ENCODE measurements at places on chromosomes 7 and 10. TPM values are rescaled to one million over a fixed set of nuclear protein-coding genes. Genes with fewer than 3 reads are reported as not detected.

Gene ARL5B
- total RNA-seq = 41.4 TPM

Gene C10orf105
- total RNA-seq = not detected

Gene ZNF239
- total RNA-seq = 4.1 TPM

Gene CDH23
- 2.0 TPM for total RNA-seq

Gene PAPSS2
- 4.7 TPM for total RNA-seq

Gene CDC14C
- not detected for total RNA-seq

Gene FAM25A
- not detected for total RNA-seq

GRCh38 chr7:37908221-37908788, 8.3 kb downstream of the SFRP4 start:
- H3K4me1 ChIP-seq = no peaks in the 10 kb centered on the region
- DNase-seq = no peak
- no peak overlapping the region for H3K4me3 ChIP-seq
- H3K27me3 ChIP-seq = no peaks in the 10 kb centered on the region

- peaks cover 2% of the 10 kb centered on the region for H3K27me3 ChIP-seq
- no peaks in the 10 kb centered on the region for H3K36me3 ChIP-seq
- peak overlapping the region; percentile 45 for H3K27ac ChIP-seq
- no peak overlapping the region for H3K4me3 ChIP-seq
These were observed 165.7 kb downstream of the CPEB3 start for GRCh38 chr10:92125144-92125543.

DNA sequence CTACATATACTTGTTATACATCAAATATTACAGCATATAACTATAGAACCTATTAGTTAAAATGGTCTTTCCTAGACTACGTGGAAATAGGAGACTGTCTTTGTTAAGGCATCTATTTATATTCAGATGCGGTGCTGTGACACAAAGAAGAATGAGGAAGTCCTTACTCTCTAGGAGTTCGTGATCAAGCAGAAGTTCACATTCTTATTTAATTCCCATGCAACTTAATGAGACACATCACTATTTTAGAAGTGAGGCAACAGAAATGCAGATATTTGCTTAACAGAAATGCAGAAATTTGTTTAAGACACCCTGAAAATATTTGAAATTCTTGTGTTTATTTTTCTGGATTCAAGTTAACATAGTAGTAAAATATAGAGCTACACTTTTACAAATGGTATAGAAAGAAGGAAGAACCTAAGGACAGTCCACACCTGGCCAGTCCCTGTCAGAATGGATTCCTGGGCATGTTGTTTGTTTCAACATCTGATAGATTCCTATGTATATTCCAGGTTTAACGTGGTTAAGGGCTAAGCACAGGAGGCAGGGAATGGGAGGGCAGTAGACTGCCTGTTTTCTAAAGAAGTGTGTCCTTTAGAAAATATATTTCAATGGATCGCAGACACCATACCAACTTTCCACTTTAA, 70.6 kb upstream of the NXPH1 start:
- no peak overlapping the region for H3K4me3 ChIP-seq
- peaks cover 12% of the 10 kb centered on the region for H3K4me1 ChIP-seq
- H3K27me3 ChIP-seq = no peaks in the 10 kb centered on the region
- DNase-seq = no peak

DNA sequence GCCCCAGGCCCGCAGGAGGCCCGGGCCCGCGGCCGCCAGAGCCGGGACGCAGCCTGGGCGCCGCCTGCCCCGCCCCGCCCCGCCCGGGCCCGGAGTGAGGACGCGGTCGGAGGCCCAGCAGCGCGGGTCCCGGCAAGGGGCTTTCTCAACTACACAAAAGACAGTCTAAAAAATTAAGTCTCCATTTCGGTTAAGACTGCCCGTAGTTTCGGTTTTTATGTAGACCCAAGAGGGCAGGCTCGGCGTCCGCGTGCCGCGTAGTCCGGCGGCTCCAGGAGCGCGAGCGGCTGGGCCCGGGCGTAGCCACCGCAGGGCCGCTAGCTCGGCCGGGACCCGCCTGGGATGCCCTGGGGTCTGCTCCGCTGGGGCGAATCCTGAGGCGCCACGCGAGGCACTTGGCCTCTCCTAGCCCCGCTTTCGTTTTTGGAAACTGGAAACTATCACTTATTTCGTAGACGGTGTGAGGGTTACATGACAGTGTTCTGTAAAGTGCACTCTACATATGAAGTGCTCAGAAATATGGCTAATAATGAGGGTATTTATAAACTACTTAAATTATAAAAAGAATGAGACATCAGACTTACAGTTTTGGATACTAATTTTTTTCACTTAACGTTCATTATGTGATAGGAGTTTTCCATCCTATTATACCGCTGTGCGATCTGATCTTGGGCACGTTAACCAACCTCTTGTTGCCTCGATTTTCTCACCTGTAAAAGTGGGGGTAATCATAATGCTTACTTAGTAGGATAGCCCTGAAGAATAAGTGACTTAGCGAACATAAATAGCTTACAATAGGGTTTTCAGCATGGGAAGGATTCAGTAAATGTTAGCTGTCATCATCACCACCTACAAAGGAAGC, 573 bp downstream of the BLVRA start:
- DNase-seq = peak; percentile 72
- peak overlapping the region; percentile 91 for H3K27ac ChIP-seq
- H3K27me3 ChIP-seq = peaks cover 2% of the 10 kb centered on the region
- no peaks in the 10 kb centered on the region for H3K36me3 ChIP-seq

GRCh38 chr7:29843093-29843492, 36.8 kb downstream of the WIPF3 start:
- H3K27me3 ChIP-seq = peaks cover 2% of the 10 kb centered on the region
- DNase-seq = no peak
- H3K36me3 ChIP-seq = no peaks in the 10 kb centered on the region
- no peak overlapping the region for H3K4me3 ChIP-seq

- H3K4me3 ChIP-seq = no peak overlapping the region
- no peak for DNase-seq
- no peaks in the 10 kb centered on the region for H3K4me1 ChIP-seq
- no peak overlapping the region for H3K27ac ChIP-seq
- H3K36me3 ChIP-seq = no peaks in the 10 kb centered on the region
These were observed 100.5 kb upstream of the MAGI2 start for GRCh38 chr7:79553811-79554555.

GRCh38 chr10:122147663-122148062, 123.4 kb upstream of the BTBD16 start:
- H3K27me3 ChIP-seq = peaks cover 52% of the 10 kb centered on the region
- H3K4me1 ChIP-seq = peaks cover 67% of the 10 kb centered on the region
- peak overlapping the region; percentile 100 for H3K27ac ChIP-seq
- H3K36me3 ChIP-seq = peaks cover 37% of the 10 kb centered on the region
- no peak for DNase-seq
- peak overlapping the region; percentile 74 for H3K4me3 ChIP-seq

DNA sequence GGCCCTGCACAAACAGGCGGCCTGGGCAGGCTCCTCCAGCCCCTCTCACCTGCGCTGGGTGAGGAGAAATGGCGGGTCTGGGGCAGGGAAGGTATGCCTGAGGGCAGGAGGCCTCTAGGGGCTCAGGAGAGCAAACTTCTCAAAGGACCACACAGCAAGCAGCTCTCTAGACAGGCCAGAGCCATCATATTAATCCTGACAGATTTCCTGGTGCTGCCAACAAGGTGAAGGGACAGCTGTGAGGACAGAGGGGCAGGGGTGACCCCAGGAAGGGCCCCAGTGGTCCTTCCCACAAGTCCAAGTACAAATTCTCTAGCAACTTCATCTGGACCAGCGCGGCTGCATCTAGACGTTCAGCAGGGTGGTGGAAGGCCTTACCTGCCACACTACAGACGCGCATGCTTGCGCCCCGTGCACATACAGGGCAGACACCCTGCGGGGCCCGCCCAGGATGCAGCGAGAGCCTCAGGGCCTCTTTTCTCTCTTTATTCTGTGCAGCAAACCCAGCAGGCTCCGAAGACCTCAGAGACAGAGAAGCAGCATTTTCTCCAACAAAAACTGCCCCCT, 62.1 kb downstream of the ZRANB1 start:
- peaks cover 44% of the 10 kb centered on the region for H3K4me1 ChIP-seq
- H3K36me3 ChIP-seq = peaks cover 4% of the 10 kb centered on the region
- peaks cover 22% of the 10 kb centered on the region for H3K27me3 ChIP-seq

- peaks cover 23% of the 10 kb centered on the region for H3K4me1 ChIP-seq
- H3K4me3 ChIP-seq = no peak overlapping the region
- H3K27ac ChIP-seq = no peak overlapping the region
- peaks cover 18% of the 10 kb centered on the region for H3K27me3 ChIP-seq
- no peaks in the 10 kb centered on the region for H3K36me3 ChIP-seq
These were observed 53.8 kb downstream of the RBM17 start for GRCh38 chr10:6142644-6143043.
